ENCODE measurements at places on chromosomes 5 and 9.

DNA sequence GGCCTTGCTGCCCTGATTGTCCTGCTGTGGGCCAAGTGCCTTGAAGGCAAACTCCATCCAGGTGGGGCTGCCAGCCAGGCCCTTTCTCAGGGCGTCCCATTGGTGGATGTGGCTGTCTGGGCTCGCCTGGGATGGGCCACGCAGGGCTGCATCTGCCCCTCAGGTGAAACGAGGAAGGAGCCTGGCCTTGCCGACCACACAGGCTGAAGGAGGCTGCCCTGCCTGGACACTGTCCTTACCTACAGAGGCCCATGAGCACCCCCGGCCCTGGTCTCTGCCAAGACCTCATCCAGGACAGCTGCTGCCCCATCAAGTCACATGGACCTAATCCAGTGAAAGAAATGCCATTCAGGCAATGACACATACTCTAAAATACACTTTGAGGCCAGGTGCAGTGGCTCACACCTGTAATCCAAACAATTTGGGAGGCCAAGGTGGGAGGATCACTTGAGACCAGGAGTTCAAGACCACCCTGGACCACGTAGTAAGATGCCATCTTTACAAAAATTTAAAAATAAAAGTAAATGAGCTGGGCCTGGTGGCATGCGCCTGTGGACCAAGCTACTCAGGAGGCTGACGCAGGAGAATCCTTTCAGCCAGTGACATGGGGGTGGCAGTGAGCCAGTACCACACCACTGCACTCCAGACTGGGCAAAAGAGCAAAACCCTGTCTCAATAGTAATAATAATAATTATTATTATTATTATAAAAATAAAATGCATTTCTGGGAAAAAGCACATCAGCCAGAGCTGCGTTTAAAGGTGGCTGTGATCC lies 33.9 kb downstream of the PNPLA7 start:
- DNase-seq, result no peak

GRCh38 chr5:584846-585245 lies 27.3 kb upstream of the CEP72 start:
- DNase-seq, result no peak

DNA sequence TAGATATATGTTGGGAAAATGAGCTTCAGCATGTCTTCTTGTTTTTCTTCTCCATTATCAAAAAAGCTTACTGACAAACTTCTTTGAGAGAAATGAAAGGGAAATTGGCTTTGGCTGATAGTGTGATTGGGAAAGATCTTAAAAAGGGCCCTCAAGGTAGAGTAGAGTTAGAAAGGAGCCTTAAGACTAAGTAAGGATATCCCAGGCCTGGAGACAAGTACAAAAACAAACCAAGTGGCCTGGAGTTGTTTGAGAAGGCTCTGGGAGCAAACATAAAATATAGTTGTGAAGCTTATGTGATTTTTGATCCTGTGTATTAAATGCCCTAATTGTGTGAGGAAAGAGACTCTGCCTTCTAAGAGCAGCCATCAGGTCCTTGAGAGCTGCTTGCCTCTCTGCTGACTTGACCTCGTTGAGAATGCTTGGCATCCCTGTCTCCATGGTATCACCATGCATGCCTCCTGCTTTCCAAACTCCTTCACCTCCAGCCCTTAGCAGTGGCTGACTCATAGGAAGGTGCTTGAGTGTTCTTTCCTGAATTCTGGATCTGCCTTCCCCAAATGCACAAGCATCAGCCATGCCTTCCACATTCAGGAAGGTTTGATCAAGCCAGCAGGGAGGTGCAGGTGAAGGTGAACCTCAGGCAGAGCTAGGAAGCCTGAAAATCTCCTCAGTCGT lies 78.9 kb downstream of the SMARCA2 start:
- DNase-seq, result peak; percentile 64

DNA sequence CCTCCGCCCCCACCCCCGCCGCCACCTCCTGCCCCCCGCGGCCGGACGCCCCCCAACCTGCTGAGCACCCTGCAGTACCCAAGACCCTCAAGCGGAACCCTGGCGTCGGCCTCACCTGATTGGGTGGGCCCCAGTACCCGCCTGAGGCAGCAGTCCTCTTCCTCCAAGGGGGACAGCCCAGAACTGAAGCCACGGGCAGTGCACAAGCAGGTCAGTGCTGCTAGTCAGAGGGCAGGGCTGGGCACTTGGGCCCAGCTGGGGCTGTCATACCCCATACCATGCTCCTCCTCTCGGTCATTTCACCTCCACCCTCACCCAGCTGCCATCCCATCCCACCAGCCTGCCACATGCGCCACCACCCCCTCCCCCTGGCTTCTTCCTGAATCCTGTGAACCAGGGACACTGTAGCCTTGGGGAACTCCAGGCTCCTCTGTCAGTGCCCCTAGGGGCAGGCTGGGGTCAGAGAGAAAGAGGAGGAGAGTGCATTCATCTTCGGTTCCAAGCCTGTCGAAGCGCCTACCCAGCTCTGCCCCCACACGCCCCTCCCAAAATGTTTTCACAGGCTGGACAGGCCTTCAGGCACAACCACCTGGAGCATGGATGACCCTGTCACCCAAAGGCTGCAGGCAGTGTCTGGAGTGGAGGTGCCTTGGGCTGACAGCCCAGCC lies 122.0 kb downstream of the DAB2IP start:
- no peak for DNase-seq

- no peak for DNase-seq
Measured at GRCh38 chr9:10721301-10721700, 108.5 kb upstream of the PTPRD start.

DNA sequence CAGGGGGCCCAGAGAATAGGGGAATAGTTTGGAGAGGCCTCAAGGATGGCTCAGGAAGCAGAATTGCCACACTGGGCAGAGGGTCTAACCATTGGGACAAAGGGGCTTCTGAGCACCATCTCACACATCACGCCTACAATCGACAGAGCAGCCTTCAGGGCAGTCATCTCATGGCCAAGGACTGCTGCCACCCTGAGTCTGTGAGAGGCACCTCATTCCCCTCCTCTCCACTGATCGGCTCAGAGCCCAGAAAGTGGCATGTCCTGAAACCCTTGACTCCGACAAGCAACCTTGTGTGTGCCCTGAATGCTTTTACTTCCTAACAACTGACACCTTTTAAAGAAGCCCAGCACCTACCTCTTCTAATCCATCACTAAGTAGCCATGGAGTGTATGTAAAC lies 128.9 kb upstream of the PTPN3 start:
- DNase-seq, result peak; percentile 26

GRCh38 chr9:27124151-27124550 lies 15.1 kb downstream of the TEK start:
- peak; percentile 44 for DNase-seq

DNA sequence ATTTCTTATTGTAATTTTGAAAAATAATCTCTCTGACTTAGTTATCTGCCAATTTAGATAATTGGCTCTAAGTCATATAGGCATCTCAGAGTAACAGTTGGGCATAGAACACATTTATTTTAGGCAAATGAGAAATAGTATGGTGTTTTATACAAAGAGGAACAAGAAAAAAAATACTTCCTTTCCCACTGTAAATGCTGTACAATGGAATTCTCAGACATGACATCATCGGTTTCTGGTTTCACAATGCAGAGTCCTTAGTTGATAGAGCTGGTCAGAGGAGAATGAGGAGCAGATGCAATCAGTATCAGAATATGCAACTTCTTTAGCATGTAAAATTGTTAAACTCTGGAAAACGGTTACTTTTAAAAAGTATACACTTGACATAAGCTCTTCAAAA lies 49.4 kb downstream of the PLK2 start:
- peak; percentile 90 for DNase-seq

- no peak for DNase-seq
Measured at GRCh38 chr9:118321788-118322187, 617.6 kb downstream of the TLR4 start.

All from fibroblast of upper back skin (primary cell).